ENCODE measurements at places on chromosomes 3 and 15. TPM values are rescaled to one million over a fixed set of nuclear protein-coding genes. Genes with fewer than 3 reads are reported as not detected.

EHHADH gene
- 9.0 TPM for total RNA-seq

ONECUT1 gene
- not detected for total RNA-seq

GP9 gene
- total RNA-seq = not detected

WDR76 gene
- 16.0 TPM for total RNA-seq

SPINT1 gene
- 226 TPM for total RNA-seq

PLA2G4D gene
- under 0.01 TPM for total RNA-seq

CDV3 gene
- total RNA-seq = 199 TPM

DNAH1 gene
- 4.0 TPM for total RNA-seq

CIDEC gene
- not detected for total RNA-seq

IGSF10 gene
- total RNA-seq = not detected

RETNLB gene
- not detected for total RNA-seq

UROC1 gene
- total RNA-seq = not detected

SERPINI2 gene
- total RNA-seq = not detected

NTRK3 gene
- not detected for total RNA-seq

WDR53 gene
- 19.5 TPM for total RNA-seq

EFCAB12 gene
- 0.27 TPM for total RNA-seq

CP gene
- total RNA-seq = not detected

FANCD2OS gene
- total RNA-seq = not detected

AEN gene
- 48.9 TPM for total RNA-seq

CCDC50 gene
- 112 TPM for total RNA-seq

UBR1 gene
- total RNA-seq = 38.5 TPM

SOX2 gene
- not detected for total RNA-seq

RHOV gene
- 0.19 TPM for total RNA-seq

SLC15A2 gene
- total RNA-seq = 1.3 TPM

GOLGA6A gene
- total RNA-seq = not detected

TXNRD3 gene
- total RNA-seq = 18.0 TPM

SLC12A6 gene
- total RNA-seq = 14.5 TPM

FILIP1L gene
- 8.5 TPM for total RNA-seq

KATNBL1 gene
- total RNA-seq = 55.8 TPM

DCLK3 gene
- total RNA-seq = not detected

DAZL gene
- total RNA-seq = not detected

GALK2 gene
- total RNA-seq = 24.7 TPM

ARID3B gene
- 13.2 TPM for total RNA-seq

CLEC3B gene
- total RNA-seq = 0.40 TPM

CASR gene
- not detected for total RNA-seq

MNS1 gene
- total RNA-seq = 2.4 TPM

CELSR3 gene
- total RNA-seq = 3.6 TPM

RAB5A gene
- total RNA-seq = 76.3 TPM

DUT gene
- 128 TPM for total RNA-seq

SPSB4 gene
- total RNA-seq = not detected

MEGF11 gene
- not detected for total RNA-seq

CYB561D2 gene
- total RNA-seq = 10.0 TPM

RPL35A gene
- total RNA-seq = 1,123 TPM

PIK3CA gene
- total RNA-seq = 18.4 TPM

HGD gene
- 0.50 TPM for total RNA-seq

ACKR4 gene
- total RNA-seq = not detected

GOLGA8S gene
- total RNA-seq = not detected
